ENCODE measurements at places on chromosomes 3 and 15.

DNA sequence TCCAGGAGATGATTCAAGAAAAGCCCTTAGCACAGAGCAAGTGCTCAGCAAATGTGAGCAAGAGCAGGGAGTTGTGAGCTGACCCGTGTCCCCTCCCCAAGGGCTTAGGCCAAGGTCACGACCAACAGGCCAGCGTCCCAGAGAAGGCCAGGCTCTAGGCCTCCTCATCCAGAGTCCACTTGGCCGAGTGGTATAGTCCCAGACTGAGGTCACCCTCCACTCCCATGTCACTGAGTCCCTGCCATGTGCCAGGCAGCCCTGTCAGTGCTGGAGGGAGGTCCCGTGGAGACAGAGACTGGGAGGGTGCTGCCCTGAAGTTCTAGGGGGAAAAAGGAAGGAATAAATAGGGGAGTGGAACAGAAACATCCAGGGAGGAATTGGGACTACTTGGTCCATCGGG, 44.0 kb downstream of the TPRA1 start:
- DNase-seq = no peak

DNA sequence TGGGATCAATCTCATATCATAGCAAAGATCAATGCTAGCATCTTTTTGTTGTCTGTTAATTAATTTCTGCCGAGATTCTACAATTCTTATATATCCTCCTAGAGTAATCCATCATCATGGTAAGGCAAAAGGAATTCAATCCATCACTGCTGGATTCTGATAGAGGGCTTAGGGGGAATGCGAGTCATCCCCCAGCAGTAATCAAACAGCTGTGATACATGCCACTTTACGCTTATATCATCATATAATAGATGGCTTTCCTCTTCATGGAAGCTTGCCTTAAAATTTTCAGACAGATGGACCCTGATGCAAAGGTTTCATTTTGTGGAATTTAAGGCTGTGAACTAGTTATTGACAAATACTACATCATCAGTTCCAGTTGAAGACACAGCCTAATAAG, 645.9 kb downstream of the CADM2 start:
- DNase-seq = peak; percentile 61

- no peak for DNase-seq
Observed at GRCh38 chr3:181610973-181611265, 100.8 kb upstream of the SOX2 start.

DNA sequence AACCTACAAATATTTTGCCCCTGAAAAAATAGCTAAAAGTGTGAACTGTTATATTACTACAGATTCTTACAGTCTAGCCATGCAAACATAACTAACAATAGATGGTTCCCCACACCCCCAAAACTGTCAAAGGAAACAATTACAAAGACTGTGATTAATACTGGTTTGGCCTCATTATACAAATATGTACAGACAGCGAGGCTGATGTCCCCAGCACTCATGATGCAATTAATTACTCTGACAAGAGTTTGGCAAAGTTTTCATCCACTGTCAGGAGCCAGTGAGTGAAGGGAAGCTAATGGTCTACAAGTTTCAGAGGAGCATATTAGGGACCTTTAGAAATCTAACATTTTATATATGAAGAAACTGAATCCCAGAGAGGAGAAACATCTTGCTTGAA, 61.0 kb downstream of the HMG20A start:
- DNase-seq = peak; percentile 87

DNA sequence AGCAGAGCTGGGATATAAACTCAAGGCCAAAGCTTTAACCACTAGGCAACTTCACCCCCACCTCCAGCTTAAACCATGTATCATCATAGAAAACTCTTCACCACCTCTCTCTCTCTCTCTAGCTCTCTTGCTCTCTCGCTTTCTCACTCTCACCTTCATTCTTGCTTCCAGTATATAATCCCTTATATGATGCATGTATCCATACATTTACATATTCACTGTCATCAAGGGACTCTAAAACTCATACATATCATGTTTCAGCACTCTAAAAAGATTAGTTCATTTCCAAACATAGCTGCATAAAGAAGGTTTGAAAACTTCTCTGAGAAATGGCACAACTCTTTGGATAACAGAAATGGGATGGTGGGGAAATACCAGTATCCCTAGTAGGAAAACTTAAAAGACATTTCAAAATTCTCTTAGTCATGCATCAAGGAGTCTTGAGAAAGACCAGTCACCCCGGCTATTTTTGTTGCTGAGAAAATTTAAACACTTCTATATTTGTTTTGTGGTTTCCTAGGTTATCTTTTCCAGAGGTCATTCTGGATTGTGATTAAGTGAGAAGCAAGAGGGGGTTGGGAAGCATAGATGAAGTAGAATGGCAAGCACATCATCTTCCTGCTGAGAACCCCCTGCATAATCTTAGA, 447.8 kb upstream of the THBS1 start:
- peak; percentile 79 for DNase-seq

- no peak for DNase-seq
Observed at GRCh38 chr3:119536757-119537156, 22.7 kb downstream of the CD80 start.

- no peak for DNase-seq
Observed at GRCh38 chr3:123397921-123398785, 50.7 kb downstream of the ADCY5 start.

- DNase-seq = no peak
Observed at GRCh38 chr3:187593451-187593850, 76.7 kb downstream of the SST start.

GRCh38 chr3:188133646-188134045, 20.3 kb upstream of the LPP start:
- no peak for DNase-seq

- no peak for DNase-seq
Observed at GRCh38 chr15:40872791-40873693, 992 bp downstream of the RHOV start.

DNA sequence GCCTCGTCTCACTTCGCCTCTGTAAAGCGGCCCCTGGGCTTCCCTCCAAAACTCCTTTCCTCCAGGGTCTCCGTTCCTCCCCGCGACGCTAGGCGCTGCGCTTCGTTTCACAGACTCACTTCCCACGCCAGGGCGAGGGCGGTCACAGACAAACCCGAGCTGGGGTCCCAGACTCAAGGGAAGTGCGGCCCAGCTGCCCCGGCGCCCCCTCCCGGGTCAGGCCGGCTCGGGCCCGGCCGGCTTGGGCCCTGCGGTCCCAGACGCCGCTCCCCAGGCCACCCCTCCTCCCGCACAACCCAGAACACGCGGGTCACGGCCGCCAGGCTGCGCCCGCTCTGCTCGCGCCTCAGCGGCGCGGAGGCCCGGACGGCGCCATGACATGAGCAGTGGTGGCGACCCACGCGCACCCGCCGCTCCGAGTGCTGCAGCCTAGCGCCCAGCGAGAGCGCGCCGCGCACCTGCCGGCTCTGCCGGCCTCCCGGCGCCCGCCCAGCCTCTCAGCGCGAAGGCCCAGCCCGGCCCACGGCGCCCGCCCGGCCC, 547 bp downstream of the NUP210 start:
- no peak for DNase-seq

DNA sequence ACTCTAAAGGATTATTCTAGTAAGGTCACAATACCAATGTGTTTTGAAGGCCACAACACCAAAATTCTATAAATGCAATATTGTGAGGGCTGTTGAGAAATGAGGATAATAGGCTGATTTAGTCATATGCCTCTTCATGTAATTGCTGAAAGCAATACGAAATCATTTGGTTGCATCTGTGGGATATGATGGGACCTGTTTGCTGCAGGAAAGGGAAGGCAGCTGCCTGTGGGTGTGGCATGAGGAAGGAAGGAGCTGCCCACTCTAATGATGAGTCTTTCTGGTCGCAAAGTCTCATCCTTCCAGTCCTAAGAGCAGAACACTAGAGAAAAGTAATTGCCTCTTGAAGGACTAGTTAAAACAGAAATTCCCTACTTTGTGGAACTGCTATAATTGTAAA, 245.3 kb upstream of the ZPLD1 start:
- no peak for DNase-seq

DNA sequence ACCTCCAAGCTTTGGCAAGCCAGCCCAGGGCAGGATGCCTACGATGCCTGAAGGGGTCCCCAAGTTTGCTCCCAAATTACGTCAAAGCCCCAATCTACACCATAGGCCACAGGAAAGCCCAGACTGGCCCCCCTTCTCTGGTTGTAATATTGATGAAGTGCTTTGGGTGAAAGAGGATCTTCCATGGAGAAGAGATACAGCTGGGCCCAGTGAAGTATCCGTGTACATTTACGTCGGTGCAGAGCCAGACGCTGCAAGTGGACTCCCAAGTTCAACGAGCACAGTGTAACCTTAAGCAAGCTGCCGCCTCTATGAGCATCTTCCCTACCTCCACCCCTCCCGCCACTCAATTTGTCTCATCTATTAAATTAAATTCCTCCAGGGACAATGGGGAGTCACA, 100.1 kb upstream of the TPM1 start:
- no peak for DNase-seq

DNA sequence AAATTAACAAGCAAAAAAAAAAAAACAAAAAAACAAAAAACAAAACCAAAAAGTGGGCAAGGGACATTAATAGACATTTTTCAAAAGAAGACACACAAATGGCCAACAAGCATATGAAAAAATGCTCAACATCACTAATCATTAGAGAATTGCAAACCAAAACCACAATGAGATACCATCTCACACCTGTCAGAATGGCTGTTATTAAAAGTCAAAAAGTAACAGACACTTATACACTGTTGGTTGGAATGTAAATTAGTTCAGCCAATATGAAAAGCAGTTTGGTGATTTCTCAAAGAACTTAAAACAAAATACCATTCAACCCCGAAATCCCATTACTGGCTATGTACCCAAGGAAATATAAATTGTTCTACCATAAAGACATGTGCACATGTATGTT, 222.4 kb upstream of the CD96 start:
- DNase-seq = no peak

GRCh38 chr3:72724070-72724469, 124.2 kb downstream of the SHQ1 start:
- no peak for DNase-seq

DNA sequence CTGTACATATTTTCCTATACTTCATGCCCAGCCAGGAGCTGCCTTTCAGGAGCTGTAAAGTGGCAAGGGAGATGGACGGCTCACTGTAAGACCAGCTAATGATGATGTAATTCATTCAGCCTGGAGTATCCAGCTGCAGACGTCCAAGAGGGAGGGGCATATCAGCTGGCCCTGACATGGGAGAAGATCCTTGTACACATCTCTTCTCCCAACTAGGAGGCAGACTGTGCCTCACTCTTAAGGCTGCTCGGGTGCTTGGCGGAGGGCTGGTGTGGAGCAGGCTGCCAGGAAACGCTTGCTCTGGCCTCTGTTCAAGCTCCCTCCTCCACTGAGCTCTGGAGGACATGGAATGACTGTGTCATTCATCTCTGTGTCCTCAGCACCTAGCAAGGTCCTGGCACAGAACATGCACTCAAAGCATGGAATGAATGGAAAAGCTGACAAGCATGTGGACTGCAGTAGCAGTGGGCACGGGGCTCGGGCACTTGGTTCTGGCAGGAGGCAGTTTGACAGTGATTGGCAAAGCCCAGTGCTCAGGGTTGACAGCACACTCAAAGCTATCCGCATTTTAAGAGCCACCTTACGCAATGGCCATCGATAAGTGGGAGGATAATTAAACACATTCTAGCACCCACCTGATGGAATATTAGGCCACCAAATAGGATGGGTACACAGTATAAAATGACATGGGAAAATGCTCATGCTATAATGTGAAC, 72.4 kb downstream of the TBC1D2B start:
- peak; percentile 88 for DNase-seq

DNA sequence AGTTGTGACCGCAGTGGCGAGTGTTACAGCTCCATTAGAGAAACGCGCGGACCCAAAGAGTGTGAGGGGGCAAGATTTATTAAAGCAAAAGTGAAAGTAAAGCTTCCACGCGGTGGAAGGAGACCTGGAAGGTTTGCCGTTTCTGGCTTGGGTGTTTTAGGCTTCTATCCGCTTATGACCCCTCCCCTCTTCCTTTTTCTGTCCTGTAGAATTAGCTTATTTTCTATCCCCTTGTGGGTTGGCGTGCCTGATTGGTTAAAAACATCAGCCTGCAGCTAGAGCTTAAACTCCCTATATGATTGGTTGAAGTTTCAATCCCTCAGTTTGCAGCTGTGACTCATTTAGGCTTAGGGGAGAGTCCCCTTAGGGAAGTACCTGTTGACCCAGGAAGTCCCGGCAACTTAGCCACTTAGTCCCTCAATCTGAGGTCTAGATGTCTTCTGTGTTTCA, 39.6 kb downstream of the C3orf38 start:
- no peak for DNase-seq

- DNase-seq = peak; percentile 35
Observed at GRCh38 chr3:15653321-15653720, 51.8 kb downstream of the BTD start.

DNA sequence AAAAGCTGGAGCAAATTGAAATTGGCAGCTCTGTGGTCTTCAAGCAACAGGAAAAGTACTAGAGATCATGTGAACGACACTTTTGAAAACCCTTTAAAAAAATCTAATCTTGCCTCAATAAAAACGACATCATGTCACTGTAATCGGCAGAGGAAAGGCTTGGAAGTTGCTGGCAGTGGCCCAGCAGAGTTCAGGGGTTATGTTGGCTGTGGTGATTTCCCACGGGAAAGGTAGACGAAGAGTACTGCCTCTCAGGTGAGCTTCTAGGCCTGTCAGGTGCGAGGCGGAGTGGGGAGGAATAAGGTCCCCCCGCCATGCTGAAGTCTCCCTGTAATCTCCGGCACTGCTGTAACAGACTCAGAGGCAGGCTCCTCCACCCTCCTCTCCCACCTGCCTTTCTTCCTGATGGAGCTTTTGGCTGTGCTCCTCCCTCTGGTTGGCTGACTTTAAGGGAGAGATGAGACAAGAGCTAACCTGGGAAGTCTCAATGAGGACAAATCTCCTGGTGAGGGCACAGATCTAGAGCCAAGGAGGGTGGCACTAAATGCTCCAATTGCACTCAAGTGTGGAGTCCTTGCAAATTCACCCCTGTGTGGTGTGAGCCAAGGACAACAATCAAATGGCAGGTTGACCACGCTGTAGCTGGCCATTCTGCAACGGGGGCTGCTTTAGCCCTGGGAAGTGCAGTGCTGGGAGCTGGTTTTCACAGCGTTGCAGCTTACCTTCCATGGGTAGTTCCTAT, 18.7 kb upstream of the HES1 start:
- DNase-seq = no peak

GRCh38 chr3:99859825-99860224, 42.2 kb downstream of the CMSS1 start:
- peak; percentile 98 for DNase-seq

- no peak for DNase-seq
Observed at GRCh38 chr3:31094048-31094447, 199.6 kb upstream of the GADL1 start.

- no peak for DNase-seq
Observed at GRCh38 chr3:44020143-44020542, 221.5 kb upstream of the TOPAZ1 start.

GRCh38 chr15:38555686-38556334, 8.8 kb downstream of the RASGRP1 start:
- DNase-seq = peak; percentile 95

DNA sequence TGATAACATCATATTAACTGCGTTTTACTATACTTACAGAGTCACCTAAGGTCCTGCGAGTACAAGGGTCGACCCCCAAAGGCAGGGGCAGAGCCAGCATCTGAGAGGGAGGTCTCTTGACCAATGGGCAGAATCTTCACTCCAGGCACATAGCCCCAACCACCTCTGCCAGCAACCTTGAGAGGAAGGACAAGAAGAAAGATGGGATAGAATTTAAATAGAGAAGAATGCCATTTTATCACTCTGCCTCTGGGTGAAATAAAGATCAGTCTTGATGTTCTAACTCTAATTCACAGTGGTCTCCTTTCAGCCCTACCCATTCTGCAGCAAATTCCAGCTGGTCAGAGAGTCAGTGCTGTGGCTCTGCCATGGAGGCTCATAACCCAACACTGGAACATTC, 26.5 kb downstream of the KNG1 start:
- no peak for DNase-seq
